ENCODE measurements at places on chromosomes 3 and 15. TPM values are rescaled to one million over a fixed set of nuclear protein-coding genes. Genes with fewer than 3 reads are reported as not detected.

GRCh38 chr3:44184319-44184953 lies 57.2 kb upstream of the TOPAZ1 start:
- no peak for DNase-seq

DNA sequence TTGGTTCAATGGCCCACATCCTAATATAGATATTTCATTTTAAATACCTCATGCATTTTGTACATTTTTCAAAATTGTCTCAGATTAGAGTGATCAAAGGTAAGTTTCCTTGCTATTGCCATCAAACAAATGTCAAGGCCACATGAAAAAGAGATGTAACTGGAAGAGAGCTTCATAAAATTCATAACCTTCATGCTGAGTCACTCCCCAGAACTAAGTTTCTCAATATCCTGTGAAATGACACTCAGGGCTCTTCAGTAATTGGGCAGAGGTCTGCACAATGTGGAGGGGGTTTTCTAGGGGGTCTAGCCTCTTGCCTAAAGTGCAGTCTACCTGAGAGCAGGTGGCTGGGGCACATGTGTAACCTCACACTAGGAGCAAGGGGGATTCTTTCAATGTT lies 152.2 kb upstream of the SLC2A2 start:
- no peak for DNase-seq

GRCh38 chr15:78322243-78322642 lies 17.9 kb upstream of the CRABP1 start:
- no peak for DNase-seq

DNA sequence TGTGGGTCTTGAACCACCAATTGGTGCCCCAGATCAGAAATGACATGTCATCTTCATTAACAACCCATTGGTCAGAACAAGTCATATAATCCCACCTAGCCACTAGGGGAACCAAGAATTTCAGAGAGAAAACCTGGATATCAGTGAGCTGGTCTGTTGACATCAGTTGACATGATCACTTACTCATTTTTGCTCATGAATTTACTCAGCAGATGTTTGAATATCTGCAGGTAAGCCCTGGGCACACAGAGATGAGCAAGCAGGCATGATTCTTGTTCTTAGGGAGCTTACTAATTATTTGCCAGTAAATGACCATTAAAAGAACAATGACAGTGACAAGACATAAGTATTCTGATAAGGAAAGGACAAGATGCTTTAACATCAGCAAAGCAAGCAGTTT lies 64.3 kb upstream of the PLCL2 start:
- DNase-seq, result no peak

- no peak for DNase-seq
Observed at GRCh38 chr3:46990573-46991374, 11.3 kb downstream of the NBEAL2 start.

- DNase-seq, result no peak
Observed at GRCh38 chr3:108407886-108408285, 102.5 kb downstream of the MYH15 start.

- DNase-seq, result no peak
Observed at GRCh38 chr15:31082771-31083369, 18.7 kb downstream of the TRPM1 start.

DNA sequence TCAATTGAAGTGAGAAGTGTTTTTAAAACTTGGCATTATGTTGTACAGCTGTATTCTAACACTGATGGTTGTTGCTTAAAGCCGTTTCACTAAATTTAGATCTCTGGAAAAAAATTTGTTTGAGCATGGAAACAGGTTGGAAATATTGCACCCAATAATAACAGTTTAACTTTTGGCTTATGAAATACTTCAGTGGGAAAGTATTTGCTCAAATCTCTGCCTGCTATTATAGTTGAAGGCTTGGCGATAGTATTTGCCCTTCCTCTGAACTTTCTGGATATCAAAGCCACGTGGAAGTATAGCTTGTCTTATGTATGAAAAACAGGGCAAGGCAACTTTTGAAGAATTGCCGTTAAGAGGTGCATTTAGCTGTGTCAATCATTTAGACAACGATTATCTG lies 270.3 kb upstream of the LRRFIP2 start:
- DNase-seq, result no peak

DNA sequence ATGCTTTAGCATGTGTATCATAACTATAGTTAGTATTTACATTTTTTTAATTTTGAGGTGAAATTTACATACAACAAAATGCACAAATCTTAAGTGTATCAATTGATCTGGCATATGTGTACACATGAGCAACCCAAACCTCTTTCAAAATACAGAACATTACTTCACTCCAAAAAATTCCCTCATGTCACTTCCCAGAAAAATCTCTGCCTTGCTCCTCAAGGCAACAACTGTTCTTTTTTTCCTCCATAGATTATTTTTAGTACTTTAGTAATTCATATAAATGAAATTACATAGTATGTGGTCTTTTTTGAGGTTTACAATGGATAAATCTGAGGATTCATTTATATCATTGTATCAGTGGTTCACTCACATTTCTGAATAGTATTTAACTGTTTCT lies 84.9 kb downstream of the TRIM42 start:
- DNase-seq, result no peak

DNA sequence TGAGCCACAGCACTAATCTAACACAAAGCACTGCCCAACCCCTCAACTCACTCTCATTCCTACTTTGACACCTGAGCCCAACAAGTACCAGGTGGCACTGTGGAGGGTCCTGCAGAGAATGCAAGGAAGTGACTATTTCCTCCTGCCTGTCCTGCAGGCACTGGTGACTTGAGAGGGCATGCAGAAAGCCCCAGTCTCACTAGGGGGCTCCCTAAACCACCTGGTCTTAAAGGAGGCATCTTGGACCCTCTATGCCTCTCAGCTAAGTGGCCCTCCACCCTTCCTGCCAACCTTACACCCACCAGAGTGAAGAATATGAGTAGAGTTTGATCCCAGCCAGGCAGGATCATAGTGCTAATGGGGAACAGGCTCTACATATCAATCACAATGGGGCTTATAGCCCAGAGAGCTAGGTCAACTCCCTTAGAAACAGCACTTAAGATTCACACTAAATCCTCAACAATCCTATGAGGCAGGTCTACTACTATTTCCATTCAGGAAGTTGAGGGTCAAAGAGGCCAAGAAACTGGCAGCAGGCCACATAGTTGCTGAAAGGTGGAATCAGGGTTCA lies 15.2 kb downstream of the TRAIP start:
- DNase-seq, result no peak

DNA sequence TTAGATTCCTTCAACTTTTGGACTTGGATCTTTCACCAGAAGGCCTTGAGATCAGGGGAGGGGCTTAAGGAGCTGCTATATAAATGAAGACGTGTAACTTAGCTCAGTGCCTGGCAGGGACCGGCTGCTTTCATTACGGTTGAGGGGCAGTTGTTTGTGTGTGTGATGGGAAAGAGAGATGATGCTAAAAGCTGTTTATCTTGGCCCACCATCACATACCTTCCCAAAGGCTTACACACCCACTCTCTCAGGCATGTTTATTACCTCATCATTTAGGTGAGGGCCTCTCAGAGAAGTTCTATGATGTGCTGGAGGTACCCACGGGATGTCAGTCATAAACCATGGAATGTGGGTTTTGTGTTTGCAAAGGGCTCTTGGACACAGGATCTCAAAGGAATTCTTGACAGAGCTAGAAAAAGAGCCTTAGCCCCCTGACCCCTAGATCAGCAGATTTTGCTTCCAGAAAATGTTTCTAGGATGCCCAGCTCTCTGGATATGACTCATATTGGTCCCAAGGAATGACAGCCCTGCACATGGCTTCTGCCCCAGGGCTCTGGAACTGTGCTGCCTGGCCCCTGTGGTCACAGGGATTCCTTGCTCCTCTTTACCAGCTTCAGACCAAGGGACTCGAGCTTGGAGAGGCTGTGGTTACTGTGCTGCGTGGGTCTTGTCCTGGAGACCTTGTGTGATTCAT lies 15.9 kb upstream of the SMAD3 start:
- no peak for DNase-seq

DNA sequence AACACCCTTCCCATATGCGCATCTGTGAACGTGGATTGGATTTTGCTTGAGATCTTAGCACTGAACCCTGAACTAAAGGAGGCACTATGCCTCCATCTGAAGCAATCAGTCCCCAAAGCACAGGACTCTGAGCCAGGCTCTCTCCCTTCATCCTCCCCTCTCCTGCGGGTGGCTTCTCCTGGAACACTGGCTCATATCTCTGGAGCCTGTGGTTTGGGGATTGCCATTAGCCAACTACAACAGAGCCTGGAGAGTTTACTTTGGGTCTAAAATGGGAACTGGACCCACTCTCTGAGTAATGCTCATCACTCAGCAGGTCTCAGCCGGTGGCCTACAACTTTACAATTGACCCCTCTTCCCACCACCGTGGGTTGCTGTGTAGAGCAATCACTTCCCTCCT lies 190.8 kb upstream of the HES1 start:
- no peak for DNase-seq

GRCh38 chr3:54827776-54828175 lies 100.1 kb downstream of the LRTM1 start:
- DNase-seq, result no peak

- no peak for DNase-seq
Observed at GRCh38 chr15:85805420-85805819, 10.7 kb upstream of the KLHL25 start.

DNA sequence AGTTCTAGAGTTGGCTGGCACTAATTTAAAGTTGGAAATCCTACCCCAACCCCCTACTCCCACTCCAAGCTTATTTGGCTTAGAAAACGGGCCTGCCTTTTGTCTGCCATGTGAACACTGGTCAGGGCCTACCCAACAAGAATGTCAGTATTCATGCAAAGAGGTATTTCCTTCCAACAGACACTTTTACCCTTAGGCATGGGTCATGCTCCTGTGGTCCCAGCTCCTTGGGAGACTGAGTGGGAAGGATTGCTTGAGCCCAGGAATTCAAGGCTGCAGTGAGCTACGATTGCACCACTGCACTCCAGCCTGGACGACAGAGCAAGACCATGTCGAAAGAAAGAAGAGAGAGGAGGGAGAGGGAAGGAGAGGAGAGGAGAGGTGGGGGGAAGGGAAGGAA lies 137.5 kb upstream of the LRTM1 start:
- DNase-seq, result no peak

Gene MESP2
- polyA plus RNA-seq, result 0.42 TPM

Gene PLA2G4D
- polyA plus RNA-seq, result 0.08 TPM

Gene TBL1XR1
- 139 TPM for polyA plus RNA-seq

Gene IL5RA
- polyA plus RNA-seq, result 0.79 TPM

Gene TLR9
- 0.09 TPM for polyA plus RNA-seq

Gene ITGB5
- polyA plus RNA-seq, result 104 TPM

Gene CLDN11
- 225 TPM for polyA plus RNA-seq

Gene ADAMTSL3
- polyA plus RNA-seq, result 5.3 TPM

Gene ZMYND10
- 3.6 TPM for polyA plus RNA-seq

Gene GOLGA6B
- polyA plus RNA-seq, result 0.09 TPM
